ENCODE measurements at places on chromosomes 13 and 19. TPM values are rescaled to one million over a fixed set of nuclear protein-coding genes. Genes with fewer than 3 reads are reported as not detected.

The ADAT3 gene
- 2.9 TPM for total RNA-seq

The STOML3 gene
- total RNA-seq, result not detected

The CYP4F8 gene
- total RNA-seq, result not detected

The TUBA3C gene
- total RNA-seq, result not detected

The EXOC3L2 gene
- 0.24 TPM for total RNA-seq

The DZIP1 gene
- 5.5 TPM for total RNA-seq

The CLDN10 gene
- total RNA-seq, result 1.7 TPM

The ZNF530 gene
- 3.1 TPM for total RNA-seq

The KLK2 gene
- total RNA-seq, result not detected

The LPAR6 gene
- 4.8 TPM for total RNA-seq

The COX7A1 gene
- total RNA-seq, result 3.0 TPM

The LAIR2 gene
- total RNA-seq, result not detected

The TNFSF11 gene
- total RNA-seq, result not detected

The SLC25A41 gene
- 0.21 TPM for total RNA-seq

The CBARP gene
- 4.0 TPM for total RNA-seq

The GNA15 gene
- 207 TPM for total RNA-seq

The ZNF763 gene
- 0.43 TPM for total RNA-seq

The TMIGD2 gene
- not detected for total RNA-seq

The ZNF780A gene
- 7.0 TPM for total RNA-seq

The PODNL1 gene
- 0.21 TPM for total RNA-seq

The KMT2B gene
- 7.9 TPM for total RNA-seq

The ZNF350 gene
- 5.3 TPM for total RNA-seq

The TSKS gene
- total RNA-seq, result not detected
